ENCODE measurements at places on chromosomes 2 and 18.

DNA sequence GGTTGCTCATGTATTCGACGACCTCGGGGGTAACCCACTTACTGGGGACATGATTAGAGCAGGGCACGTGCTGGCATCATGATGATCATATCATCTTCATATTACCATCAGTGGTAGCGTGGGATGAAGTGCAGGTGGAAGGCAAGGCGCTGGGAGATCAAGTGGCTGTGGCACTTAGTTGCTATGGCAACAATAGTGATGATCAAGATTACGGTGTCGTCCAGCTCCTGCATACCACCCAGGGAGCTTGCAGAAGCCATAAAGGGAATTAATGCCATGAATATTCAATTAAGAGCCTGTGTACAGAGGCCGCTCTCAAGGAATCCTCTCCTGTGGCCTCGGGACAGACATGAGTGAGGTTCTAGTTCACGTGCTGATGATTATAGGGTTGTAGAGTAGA lies 237.2 kb upstream of the COPS8 start:
- no peak for DNase-seq

DNA sequence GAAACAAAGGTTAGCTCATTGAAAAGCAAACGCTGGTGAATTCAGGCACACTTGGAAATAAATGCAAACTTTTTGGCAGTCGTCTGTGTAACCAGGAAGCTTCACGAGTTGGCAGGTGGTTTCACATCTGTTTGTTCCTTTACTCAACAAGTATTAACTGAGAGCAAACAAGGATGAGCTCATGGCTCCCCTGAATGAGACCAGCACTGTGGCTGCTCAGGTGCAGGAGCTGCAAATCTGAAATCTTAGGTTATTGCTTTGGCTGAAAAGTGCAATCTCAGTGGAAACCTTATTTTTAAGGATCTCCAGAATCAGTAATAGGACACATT lies 46.3 kb downstream of the SH3RF3 start:
- no peak for DNase-seq

- DNase-seq = no peak
Measured at GRCh38 chr2:99555404-99555803, 65.6 kb upstream of the REV1 start.

DNA sequence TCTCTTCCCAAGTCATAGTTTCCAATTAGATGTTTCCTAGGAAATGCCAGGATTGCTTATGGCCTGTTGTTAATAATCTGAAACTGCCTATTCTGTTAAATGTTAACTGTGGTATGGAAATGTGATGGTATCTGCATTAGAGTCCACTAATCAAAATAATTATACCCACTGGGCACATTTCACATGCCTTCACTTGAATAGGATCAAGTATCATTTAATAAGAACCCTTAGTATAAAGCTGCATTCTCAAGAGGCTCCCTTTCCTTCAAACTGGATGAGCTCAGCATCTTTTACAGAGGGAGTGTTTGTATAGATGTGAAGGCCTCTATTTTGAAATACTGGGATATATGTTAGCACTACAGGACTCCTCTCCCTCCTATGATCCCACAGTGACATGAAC lies 477.2 kb upstream of the VRK2 start:
- DNase-seq = no peak

GRCh38 chr2:188784269-188784762 lies 189.9 kb upstream of the COL3A1 start:
- DNase-seq = no peak

- DNase-seq = no peak
Measured at GRCh38 chr2:100518801-100519200, 44.0 kb upstream of the PDCL3 start.

DNA sequence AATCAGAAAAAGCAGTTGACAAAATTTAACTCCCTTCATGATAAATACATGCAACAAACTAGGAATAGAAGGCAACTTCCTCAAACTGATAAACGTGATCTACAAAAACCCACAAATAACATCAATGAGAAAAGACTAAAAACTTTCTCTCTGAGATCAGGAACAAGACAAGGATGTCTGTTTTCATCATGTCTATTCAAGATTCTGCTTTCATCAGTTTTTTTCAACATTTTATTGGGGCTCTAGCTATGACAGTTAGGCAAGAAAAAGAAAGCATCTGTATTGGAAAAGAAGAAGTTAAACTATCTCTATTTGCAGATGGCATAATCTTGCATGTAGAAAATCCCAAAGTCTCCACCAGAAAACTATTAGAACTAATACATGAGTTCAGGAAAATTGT lies 12.3 kb upstream of the CHST10 start:
- DNase-seq = no peak

DNA sequence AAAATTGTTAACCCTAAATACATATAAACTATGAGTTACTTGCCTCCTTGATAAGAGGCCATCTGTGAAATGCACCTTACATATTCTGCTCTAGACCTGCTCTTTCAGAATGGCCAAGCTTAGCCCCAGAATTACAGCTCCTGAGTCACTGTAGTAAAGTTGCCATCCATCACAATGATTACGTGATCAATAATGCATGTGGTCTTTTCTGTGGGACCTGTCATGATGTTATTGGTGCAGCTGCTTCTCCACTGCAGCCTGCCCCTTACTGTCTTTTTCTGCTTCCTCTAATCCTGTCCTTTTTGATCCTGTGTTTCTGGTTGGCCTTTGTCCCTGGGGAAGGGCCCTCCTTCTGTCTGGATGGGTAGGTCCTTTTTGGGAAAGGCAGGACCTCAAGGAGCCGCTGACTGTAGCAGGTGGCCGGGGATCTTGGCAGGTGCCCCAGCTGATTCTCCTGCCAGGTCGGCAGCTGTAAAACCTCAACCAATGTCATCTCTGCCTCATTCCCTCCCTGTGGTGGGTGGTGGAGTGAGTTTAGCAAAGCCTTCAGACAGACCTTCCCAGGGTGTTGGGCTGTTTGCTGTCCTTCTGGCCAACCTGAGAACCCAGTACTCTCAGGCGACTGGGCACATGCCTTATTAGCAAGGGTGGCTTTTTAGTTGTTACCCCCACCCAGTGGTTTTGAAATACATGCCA lies 126.2 kb upstream of the EML6 start:
- DNase-seq = no peak

DNA sequence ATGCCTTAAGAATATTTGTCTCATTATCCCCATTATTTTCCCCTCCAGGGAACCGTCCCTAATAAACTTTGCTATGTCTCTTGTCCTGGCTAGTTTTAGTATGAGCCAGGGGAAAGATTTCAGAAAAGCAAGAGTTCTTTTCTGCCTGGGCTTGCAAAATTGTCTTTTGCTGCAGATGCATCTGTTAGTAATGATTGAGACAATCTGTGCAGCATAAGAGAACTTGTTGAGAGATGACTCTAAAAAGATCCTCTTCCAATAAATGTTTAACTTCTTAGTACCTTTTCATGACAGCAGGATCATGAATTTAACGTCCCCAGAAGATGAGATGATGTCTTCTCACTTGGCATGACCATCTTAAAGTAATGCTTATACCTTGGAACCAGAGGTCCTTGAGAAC lies 172.5 kb upstream of the CREB1 start:
- DNase-seq = no peak

- DNase-seq = no peak
Measured at GRCh38 chr2:241617431-241618154, 19.4 kb downstream of the THAP4 start.

- DNase-seq = no peak
Measured at GRCh38 chr18:79515944-79516351, 120.2 kb downstream of the NFATC1 start.

- no peak for DNase-seq
Measured at GRCh38 chr2:207182911-207183310, 17.2 kb upstream of the KLF7 start.

DNA sequence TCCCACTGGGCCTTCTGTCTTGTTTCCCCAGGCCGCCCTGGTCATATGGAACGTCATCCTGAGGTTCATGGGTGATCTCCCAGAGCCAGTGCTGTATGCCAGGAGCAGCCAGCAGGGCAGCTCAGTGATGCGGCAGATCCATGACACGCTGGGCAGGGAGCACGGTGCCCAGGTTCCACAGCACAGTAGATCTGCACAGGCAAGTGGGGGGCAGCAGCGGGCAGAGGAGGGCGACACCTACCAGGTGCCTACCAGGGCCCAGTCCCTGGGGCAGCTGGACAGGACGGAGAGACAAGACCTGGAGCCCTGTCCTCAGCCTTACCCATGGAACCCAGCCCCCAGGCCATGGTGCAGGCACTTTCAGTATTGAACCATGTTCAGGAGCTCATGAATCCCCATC lies 36.1 kb upstream of the GPR17 start:
- no peak for DNase-seq

GRCh38 chr2:15311201-15311907 lies 249.8 kb downstream of the NBAS start:
- DNase-seq = no peak

DNA sequence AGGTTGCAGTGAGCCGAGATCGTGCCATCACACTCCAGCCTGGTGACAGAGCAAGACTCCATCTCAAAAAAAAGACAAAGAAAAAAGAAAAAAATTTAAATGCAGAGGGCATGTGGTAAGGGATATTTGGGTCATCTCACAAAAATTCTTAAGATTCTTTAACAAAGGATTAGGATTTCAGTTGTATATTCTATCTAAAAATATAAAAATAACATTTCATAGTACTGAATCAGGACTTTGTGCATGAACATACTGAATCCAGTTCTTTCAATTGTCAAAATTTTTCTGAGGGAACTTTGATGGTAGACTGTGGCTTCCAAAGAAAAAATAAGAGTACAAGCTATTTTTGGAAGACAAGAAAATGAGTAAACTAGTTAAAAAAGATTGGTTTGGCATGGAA lies 6.5 kb upstream of the PPP3R1 start:
- DNase-seq = no peak

DNA sequence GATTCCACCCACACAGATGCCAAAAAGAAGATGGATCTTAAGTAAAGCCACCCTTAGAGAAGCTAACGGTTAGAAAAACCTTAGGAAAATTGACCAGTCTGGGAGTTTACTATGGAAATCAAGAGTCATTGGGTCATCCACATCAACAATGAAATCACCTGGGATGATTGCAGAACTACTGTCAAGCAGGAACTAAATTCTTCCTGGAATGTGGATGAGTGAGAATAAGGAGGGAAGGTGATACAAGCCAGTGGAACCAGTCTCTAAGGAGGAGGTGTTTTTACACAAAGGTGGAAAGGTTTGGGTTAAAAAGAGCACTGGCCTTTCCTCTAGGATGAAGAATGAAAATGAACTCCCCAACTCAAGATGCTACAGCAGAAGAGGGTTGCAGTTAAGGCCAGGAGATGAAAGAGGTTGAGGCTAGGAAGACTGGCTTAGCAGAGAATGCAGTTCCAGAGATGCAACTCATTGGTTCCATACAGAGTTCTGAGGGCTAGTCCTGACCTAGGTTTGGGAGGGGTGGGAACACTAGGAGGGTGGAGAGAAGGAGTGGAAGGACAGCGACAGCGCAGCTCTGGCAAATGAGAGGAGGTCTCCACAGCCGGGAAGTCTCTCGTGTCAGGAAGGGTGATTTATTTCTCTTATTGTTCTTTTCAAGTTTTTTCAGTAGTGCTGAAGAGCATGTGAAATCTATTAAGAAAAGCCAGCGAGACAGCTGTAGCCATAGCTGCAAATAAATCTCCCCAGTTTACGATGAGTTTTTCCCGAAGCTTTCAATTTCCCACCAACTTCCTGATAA lies 27.7 kb upstream of the KDM3A start:
- DNase-seq = no peak

DNA sequence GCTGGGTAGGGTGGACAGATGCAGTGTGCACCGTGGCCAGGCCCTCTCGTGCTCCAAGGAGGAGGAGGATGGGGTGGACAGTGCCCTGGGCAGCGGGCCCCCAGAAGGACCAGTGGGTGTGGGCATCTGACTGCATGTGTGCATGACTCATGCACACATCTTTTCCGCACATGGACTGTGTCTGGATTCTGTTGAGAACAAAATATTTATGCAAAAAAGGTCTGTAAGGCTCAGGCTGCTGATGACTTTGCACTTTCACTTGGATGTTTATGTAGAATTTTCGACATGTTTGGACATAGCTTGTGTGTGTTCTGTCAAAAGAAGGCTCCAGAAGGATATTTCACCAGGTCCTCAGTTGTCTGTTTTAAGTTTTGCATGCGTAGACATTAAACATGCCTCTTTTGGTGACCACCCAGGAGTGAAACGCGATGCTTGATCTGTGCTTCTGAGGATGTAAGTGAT lies 45.6 kb downstream of the MTCL1 start:
- no peak for DNase-seq

DNA sequence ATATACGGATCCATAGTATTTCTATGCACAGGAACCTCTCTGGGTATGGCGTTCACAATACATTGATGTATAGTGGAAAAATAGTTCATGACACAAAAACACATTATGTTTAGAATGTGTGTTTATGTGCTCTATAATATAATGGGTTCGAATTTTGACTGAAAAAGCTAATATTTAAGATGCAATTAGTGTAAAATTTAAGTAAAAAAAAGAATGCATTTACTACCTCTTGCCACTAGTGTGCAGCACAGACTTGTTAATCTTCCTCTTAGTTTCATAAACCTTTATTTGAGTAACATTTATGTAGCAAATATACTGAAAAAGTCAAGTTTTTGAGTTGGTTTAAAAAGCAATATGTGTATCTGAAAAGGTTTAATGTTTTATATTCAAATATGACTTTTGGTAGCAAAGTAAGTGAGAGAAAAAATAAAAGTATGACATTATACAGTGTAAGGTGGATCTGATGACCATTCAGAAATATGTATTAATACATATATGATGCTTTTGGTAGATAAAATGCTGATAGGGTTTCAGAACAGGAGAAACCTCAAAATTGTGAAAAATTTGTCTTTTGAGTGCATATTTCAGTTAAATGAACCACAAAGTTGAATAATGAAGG lies 49.4 kb downstream of the CCDC102B start:
- no peak for DNase-seq

DNA sequence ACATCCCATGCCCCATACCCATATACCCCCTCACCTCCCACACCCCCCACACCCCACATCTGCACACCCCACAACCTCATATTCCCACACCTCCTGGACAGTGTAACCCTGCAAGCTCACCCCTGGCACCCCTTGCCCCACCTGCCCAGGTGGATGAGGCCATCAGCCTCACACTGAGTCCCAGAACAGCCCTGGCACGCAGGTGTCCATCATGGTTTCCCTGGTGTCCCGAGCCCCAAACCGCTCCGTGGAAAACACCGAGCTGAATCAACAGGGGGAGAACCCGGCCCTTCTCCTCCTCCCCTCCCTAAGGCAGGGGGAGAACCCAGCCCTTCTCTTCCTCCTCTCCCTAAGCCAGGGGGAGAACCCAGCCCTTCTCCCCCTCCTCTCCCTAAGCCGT lies 415.6 kb upstream of the SALL3 start:
- no peak for DNase-seq

GRCh38 chr2:113324684-113325160 lies 46.0 kb upstream of the PAX8 start:
- DNase-seq = peak; percentile 25

DNA sequence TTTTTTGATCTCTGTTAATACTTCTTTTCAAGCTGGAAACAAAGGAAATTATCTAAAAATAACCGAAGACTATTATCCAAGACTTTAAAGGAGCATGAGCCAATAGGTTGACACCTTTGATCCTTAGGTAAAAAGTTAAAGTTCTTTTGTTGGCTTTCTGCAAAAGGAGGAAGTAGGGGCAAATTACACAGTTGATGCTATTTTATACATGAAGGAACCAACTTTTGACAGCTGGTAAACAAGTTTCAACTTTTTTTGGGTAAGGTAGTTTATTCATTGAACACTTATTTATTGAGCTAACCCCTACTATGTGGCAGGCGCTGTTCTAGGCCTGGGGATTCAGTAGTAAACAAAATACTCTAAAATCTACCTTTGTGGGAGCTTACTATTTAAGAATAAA lies 66.6 kb upstream of the ZEB2 start:
- no peak for DNase-seq

Measured in iPS DF 6.9 (cell line).